Dermis lymphatic vessel endothelial cell (primary cell): ENCODE measurements at places on chromosomes 5 and 9. TPM values are rescaled to one million over a fixed set of nuclear protein-coding genes. Genes with fewer than 3 reads are reported as not detected.

Gene OR1Q1
- total RNA-seq: not detected in 2 replicates

Gene FOXD4L4
- total RNA-seq: under 0.01 and 0.09 TPM in 2 replicates

Gene C7
- 0.09 and 0.33 TPM in 2 replicates for total RNA-seq

Gene STK10
- 27.4 and 34.9 TPM in 2 replicates for total RNA-seq

Gene PCDHB1
- not detected in 2 replicates for total RNA-seq

Gene WDR36
- total RNA-seq: 49.2 and 56.2 TPM in 2 replicates

Gene SPINK6
- not detected in 2 replicates for total RNA-seq

Gene CEL
- 0.09 TPM in 1 of 2 replicates, not detected in the other for total RNA-seq

Gene LCN10
- not detected in 2 replicates for total RNA-seq

Gene FAM200C
- total RNA-seq: 1.6 and 3.2 TPM in 2 replicates

Gene PROB1
- 3.7 and 4.1 TPM in 2 replicates for total RNA-seq
